ENCODE measurements at places on chromosomes 7 and 10. TPM values are rescaled to one million over a fixed set of nuclear protein-coding genes. Genes with fewer than 3 reads are reported as not detected.

The CRPPA gene
- not detected for total RNA-seq

The TRIM50 gene
- not detected for total RNA-seq

GRCh38 chr10:34587002-34587679 is 228.0 kb downstream of the PARD3 start:
- DNase-seq = no peak

GRCh38 chr10:26481914-26482550 is 43.9 kb downstream of the APBB1IP start:
- peak; percentile 86 for DNase-seq

Measured in OCI-LY7 (cell line).